ENCODE measurements at places on chromosomes 13 and 19.

DNA sequence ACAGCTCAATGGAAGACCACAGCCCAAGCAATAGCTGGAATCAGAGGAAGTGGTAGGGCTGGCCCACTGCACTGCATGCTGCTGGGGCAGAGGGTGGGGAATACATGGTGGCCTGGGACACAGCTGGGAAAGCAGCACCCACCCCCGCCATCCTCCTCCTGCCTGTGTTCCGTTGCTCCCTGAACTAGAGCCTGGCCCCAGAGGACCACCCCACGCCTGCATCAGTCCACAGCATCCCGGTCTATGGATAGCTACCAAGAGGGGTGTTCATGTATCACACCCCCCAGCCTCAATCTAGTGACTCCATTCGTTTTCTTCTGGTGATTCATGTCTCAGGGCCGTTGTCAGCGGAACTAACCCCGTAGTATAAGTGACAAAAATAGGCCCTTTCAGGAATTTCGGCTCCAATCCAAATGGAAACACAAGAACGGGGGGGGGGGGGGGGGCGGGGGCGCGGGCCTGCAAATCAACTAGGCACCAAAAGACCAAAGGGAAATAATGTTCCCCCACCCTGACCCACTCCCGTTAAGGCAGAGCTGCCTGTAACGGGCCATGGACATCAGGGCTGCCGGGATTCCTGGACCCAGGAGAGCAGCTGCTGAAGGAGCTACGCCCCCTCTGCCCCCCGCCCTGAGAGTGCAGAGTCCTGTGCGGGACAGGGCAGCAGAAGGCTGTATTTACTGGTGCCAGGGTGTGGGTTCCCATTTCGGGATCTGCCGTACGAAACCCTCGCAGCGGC lies 18.9 kb upstream of the EPHX3 start:
- DNase-seq: no peak

DNA sequence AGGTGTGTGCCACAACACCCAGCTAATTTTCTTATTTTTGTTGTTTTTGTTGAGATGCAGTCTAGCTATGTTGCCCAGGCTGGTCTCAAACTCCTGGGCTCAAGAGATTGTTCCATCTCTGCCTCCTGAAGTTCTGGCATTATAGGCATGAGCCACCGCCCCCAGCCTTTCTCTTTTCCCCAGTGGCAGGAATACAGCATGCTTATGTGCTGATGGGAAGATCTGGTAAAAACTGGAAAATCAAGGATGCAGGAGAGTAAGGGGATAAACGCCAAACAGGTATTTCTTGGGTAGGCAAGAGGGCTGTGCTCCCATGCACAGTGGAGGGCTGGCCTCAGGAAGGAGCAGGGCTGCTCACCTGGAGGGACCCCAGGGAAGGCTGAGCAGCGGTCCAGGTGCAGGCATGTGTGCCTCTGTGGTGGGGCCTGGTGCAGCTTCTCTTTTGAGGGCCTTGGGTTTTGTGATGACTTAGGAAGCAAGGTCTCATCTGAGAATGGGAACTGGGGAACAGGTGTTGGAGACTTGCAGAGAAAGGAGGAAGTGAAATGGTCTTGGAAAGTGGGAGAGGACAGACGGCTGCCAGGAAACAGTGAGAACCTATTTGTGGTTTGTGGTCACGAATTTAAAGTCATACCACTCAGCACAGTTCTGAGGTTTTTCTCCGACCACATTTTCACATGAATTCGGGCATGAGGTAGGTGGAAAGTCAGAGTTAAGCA lies 106.5 kb downstream of the TEX26 start:
- peak; percentile 27 for DNase-seq

- DNase-seq: no peak
Observed at GRCh38 chr19:3646336-3647092, 19.9 kb upstream of the CACTIN start.

DNA sequence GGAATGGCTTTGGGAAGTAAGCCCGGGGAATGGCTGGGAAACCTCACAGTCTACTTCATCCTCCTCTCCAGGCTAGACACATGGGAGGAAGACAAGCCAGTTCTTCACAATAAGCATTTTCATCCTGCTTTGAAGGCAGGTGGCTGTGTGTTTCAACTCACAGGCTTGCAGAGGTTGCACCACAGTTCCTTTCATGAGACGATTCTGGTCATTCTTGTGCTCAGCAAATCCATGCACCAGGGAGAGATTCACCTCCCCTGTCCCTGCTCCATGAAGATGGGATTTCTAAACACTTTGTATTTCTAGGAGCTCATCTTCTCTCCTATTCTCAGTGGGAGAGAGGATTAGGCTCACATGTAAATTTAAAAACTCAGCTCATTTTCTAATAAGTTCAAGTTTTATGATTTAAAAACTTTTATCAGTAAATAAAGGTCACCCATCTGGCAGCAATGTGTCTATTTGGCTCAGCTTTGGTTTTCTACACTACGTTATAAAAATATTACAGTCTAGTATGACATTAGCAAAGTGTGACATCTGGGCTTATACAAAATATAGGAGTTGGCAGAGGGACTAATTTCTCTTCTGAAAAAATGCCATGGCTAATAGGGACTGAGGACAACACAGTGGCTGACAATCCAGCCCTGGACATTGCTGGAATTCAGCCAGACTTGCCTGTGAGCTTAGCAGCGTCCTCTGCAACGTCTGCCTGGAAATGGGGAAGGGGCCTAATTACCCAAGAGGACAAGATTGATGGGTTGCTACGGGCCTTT lies 283.2 kb upstream of the SLC10A2 start:
- DNase-seq: no peak

GRCh38 chr19:34254046-34254697 lies at the start of gene GARRE1:
Gene GARRE1, plus strand, starts transcription at chr19:34254554. Its CDS starts 45,920 bp downstream, at chr19:34300474.
- DNase-seq: peak; percentile 85

- DNase-seq: no peak
Observed at GRCh38 chr19:51026554-51026831, at the start of gene KLK11. Gene KLK11, minus strand, starts transcription at chr19:51026616. Its CDS starts 985 bp downstream, at chr19:51025631.

DNA sequence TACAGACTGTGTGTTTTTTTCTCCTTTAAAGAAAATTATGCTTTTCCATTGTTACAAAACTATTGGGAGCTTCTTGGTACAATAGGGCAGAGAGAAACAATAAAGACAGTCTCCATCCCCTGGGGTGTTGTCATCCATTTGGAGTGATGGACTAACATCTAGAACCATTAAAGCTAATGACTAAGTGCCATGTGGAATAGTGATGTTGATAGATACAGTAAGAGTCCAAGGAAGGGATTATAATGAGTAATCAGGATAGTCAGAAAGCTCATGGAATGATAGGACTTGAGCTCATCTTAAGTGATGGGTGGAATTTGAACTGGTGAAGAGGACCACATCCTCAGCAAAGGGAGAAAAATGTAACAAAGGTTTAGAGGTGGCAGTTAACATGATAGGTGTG lies 24.1 kb upstream of the FRY start:
- no peak for DNase-seq

- no peak for DNase-seq
Observed at GRCh38 chr19:49852631-49853126, 1.7 kb downstream of the PTOV1 start.

GRCh38 chr19:50449236-50449899 lies 16.7 kb downstream of the MYBPC2 start:
- no peak for DNase-seq

All from germinal center (tissue), 1 donor.